ENCODE measurements at places on chromosomes 5 and 9. TPM values are rescaled to one million over a fixed set of nuclear protein-coding genes. Genes with fewer than 3 reads are reported as not detected.
A peak's percentile ranks its signal among the peaks of the same experiment; 100 is the strongest.

DNA sequence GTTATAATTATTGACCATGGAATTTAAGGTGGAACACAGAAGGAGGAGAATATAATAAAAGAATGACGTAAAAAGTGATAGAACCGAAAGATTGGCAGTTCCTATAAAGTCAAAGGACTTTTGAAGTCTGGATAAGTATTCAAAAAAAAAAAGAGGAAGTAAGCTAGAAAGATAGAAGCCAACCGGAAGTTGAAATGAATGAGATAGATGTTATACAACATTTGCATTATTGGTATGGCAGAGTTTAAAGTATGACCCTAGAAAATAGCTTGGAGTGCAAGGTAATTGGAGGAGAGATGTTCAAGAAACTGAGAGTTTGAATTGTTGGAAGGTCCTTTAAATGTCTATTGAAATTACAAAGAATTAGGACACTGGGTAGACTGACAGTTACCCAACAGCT is 293.6 kb downstream of the FER start:
- no peaks in the 10 kb centered on the region for H3K27me3 ChIP-seq
- H3K4me3 ChIP-seq = no peak overlapping the region
- H3K27ac ChIP-seq = no peak overlapping the region

GRCh38 chr5:37190592-37190991 is 58.6 kb downstream of the CPLANE1 start:
- no peak overlapping the region for H3K27ac ChIP-seq
- no peaks in the 10 kb centered on the region for H3K4me1 ChIP-seq
- no peak for DNase-seq

- DNase-seq = no peak
- no peak overlapping the region for H3K4me3 ChIP-seq
- no peaks in the 10 kb centered on the region for H3K36me3 ChIP-seq
- no peaks in the 10 kb centered on the region for H3K27me3 ChIP-seq
Measured at GRCh38 chr9:80496901-80497556, 925.3 kb downstream of the TLE4 start.

DNA sequence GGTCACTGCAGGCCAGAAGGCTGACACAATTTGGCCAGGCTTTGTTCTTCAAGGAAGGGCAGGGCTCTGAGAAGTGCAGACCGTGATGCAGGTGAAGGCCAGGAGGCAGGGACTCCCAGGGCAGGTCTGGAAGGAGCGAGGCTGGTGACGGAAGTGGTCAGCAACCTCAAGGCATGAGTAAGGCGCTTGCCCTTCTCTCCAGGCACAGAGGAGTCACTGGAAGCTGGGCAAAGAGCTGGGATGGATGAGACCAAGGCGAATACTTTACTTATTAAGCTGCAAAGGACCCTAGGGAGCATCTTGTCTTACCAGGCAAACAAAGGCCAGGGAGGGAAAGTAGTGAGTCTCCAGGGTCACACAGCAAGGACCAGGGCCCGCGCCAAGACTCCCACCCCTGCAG is 18.6 kb downstream of the IRF1 start:
- no peak overlapping the region for H3K27ac ChIP-seq
- no peak overlapping the region for H3K4me3 ChIP-seq
- no peaks in the 10 kb centered on the region for H3K27me3 ChIP-seq
- no peaks in the 10 kb centered on the region for H3K36me3 ChIP-seq
- DNase-seq = no peak

- H3K36me3 ChIP-seq = no peaks in the 10 kb centered on the region
- no peak overlapping the region for H3K4me3 ChIP-seq
- no peak overlapping the region for H3K27ac ChIP-seq
Measured at GRCh38 chr5:117072439-117072838, 497.8 kb upstream of the SEMA6A start.

DNA sequence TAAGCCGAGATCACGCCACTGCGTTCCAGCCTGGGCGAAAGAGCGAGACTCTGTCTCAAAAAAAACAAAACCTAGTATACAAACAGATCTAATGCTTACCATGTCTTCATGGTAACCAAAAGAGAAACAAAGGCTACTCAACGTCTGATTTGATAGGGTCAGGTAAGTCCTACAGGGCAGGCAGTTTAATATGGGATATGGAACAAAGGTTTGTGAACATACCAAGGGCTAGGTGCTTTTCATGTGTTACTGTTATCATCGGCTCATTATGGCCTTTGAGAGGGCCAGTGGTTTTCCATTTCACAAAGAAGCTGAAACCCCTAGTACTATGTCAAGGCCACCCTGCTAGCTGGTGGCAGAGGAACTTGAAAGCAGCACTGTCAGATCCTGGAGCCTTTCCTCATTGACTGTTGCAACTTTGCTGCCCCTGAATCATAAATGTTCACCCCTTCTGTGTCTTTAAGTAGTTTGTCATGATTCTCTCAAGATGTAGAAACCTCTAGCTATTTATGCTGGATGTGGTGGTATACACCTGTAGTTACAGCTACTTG is 5.1 kb downstream of the IQGAP2 start:
- DNase-seq = no peak
- no peaks in the 10 kb centered on the region for H3K36me3 ChIP-seq
- H3K27me3 ChIP-seq = peaks cover 18% of the 10 kb centered on the region
- H3K27ac ChIP-seq = no peak overlapping the region

The PCDHA9 gene
- 1.1 TPM for total RNA-seq

- DNase-seq = peak; percentile 97
- no peaks in the 10 kb centered on the region for H3K36me3 ChIP-seq
- H3K27me3 ChIP-seq = no peaks in the 10 kb centered on the region
- peak overlapping the region; percentile 75 for H3K27ac ChIP-seq
Measured at GRCh38 chr9:18393340-18394130, 80.4 kb upstream of the ADAMTSL1 start.

The FAM163B gene
- not detected for total RNA-seq

Data from astrocyte (in vitro differentiated cells and primary cell).